ENCODE measurements at places on chromosomes 3 and 15.

DNA sequence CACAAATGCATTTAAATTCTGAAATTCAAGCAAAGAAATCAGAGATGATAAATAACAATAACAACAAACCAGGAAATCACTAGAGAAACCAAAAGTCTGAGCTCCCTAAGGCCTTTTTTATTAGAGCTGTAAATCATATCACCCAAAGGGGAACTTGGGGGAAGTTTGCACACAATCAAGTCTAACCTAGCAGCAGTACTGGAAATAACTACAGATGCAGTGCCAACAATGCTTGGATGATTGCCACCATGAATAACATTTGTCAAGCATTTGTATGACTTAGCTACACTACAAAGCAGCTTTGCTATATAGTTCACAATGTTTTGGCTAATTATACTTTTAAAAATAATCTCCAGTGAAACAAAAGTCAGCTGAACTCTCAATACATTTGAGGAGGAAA, 27.8 kb downstream of the SHQ1 start:
- DNase-seq: peak; percentile 59

GRCh38 chr15:68979006-68979405, 35.5 kb upstream of the NOX5 start:
- DNase-seq: no peak

- no peak for DNase-seq
Measured at GRCh38 chr3:160174621-160175020, 50.6 kb upstream of the C3orf80 start.

- no peak for DNase-seq
Measured at GRCh38 chr15:63238796-63239195, 38.6 kb upstream of the APH1B start.

GRCh38 chr3:186024210-186024609, 84.7 kb downstream of the ETV5 start:
- peak; percentile 83 for DNase-seq

- DNase-seq: no peak
Measured at GRCh38 chr3:104951426-104951825, 415.3 kb upstream of the ALCAM start.

- no peak for DNase-seq
Measured at GRCh38 chr15:93029214-93029835, 59.7 kb downstream of the RGMA start.

- no peak for DNase-seq
Measured at GRCh38 chr15:84034578-84035398, 200.8 kb upstream of the GOLGA6L4 start.

- no peak for DNase-seq
Measured at GRCh38 chr15:48332642-48333034, 1.4 kb downstream of the DUT start.

- DNase-seq: no peak
Measured at GRCh38 chr3:30924763-30925162, 30.3 kb upstream of the GADL1 start.

- no peak for DNase-seq
Measured at GRCh38 chr3:4593014-4593413, 99.9 kb downstream of the ITPR1 start.

All from femur (tissue), 1 donor.